NCI-H1105 (cell line): ENCODE measurements at places on chromosomes 12 and 14.

DNA sequence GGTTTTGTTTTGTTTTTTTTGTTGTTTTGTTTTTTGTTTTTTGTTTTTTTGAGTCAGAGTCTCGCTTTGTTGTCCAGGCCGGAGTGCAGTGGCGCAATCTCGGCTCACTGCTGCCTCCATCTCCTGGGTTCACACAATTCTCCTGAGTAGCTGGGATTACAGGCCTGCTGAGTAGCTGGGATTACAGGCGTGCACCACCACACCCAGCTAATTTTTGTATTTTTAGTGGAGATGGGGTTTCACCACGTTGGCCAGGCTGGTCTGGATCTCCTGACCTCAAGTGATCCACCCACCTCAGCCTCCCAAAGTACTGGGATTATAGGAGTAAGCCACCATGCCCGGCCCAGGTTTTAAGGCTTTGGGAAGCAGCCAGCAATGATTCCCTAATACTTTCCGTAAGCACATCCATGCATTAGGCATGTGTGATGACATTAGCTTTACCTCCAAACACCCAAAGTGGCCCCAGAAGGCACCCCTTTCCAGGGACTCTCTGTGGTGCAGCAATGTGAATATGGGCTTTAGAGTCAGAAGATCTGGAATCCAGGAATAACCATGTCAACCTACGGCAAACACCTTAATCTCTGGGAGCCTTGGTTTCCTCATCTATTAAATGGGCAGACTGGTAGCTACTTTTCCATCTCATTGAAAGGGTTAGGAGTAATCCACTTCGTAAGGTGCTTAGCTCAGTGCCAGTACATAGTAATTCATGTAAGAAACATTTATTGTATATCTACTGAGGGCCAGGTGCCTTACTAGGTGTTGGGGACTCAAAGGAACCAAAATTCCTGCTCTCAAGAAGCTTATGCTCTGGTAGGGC lies 152.9 kb downstream of the ZFP36L1 start:
- no peak for DNase-seq

- no peak for DNase-seq
These were observed 25.0 kb upstream of the P2RX7 start for GRCh38 chr12:121107681-121108080.

DNA sequence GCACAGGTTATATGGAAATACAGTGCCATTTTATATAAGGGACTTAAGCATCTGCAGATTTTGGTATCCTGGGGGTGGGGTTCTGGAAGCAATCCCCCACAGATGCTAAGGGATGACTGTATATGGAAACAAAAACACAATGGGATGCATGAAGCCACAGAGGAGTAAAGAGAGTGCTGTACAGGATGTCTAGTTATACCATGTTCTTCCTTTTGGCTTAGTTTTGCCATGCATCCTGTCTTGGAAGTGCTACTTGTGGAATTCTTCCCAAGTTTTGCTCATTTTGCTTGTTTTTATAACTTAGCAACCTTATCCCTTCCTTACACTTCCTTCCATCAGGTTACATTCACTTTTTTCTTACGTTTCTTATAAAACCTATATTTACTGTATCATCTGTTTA lies 55.6 kb downstream of the TRMT5 start:
- no peak for DNase-seq

DNA sequence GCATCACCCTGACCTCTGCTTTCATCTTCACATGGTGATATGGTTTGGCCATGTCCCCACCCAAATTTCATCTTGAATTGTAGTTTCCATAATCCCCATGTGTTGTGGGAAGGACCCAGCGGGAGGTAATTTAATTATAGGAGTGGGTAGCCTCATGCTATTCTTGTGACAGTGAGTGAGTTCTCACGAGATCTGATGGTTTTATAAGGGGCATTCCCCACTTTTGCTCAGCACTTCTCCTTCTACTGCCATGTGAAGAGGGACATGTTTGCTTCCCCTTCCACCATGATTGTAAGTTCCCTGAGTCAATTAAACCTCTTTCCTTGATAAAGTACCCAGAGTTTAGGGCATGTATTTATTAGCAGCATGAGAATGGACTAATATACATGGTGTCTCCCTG lies 38.2 kb downstream of the TMBIM6 start:
- DNase-seq: no peak

- no peak for DNase-seq
These were observed 939 bp downstream of the TGFB3 start for GRCh38 chr14:75980856-75981255.

- no peak for DNase-seq
These were observed 5.1 kb downstream of the PIANP start for GRCh38 chr12:6695313-6696045.

- DNase-seq: no peak
These were observed 20.1 kb downstream of the SPRING1 start for GRCh38 chr12:116717466-116718437.

GRCh38 chr12:6336079-6336888 lies 5.6 kb downstream of the TNFRSF1A start:
- no peak for DNase-seq

DNA sequence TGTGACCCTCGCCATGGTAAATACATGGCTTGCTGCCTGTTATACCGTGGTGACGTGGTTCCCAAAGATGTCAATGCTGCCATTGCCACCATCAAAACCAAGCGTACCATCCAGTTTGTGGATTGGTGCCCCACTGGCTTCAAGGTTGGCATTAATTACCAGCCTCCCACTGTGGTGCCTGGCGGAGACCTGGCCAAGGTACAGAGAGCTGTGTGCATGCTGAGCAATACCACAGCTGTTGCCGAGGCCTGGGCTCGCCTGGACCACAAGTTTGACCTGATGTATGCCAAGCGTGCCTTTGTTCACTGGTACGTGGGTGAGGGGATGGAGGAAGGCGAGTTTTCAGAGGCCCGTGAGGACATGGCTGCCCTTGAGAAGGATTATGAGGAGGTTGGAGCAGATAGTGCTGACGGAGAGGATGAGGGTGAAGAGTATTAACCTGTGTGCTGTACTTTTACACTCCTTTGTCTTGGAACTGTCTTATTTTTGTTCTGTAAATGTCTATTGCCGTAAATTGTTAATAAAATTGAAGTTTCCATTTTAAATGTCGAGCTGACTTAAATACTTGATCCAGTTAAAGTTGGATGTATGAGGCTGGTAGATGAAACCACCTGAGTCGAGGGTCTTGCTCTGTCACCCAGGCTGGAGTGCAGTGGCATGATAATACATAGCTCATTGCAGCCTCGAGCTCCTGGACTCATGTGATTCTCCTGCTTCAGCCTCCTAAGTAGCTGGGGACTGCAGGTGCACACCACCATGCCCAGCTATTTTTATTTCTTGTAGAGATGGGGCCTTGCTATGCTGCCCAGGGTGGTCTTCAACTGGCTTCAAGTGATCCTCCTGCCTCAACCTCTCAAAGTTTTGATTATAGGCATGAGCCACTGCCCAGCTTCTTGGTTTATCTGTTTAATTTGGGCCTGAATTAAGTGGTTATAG lies 8.2 kb downstream of the TUBA1C start:
- DNase-seq: no peak

DNA sequence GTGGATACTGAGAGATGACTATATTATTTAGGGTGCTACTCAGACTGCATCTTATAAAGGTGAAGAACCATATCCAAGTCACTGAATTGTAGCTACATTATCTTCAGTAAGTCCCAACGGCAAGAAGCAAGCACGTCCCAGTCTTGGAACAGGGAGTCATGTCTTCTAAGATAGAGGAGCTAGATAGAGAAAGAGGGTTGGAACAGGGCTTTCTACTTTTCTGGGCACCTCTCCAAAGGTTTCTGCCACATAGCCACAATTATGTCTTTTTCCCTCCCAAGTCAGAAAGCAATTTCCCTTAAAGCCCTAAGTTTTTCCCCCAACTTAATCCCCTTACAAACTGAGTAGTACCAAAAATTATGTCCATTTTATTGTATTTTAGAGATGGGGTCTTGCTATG lies 22.4 kb downstream of the MAPK1IP1L start:
- DNase-seq: no peak
